Nucleus accumbens (tissue), 56 donors: ENCODE measurements at places on chromosomes 5 and 9.

DNA sequence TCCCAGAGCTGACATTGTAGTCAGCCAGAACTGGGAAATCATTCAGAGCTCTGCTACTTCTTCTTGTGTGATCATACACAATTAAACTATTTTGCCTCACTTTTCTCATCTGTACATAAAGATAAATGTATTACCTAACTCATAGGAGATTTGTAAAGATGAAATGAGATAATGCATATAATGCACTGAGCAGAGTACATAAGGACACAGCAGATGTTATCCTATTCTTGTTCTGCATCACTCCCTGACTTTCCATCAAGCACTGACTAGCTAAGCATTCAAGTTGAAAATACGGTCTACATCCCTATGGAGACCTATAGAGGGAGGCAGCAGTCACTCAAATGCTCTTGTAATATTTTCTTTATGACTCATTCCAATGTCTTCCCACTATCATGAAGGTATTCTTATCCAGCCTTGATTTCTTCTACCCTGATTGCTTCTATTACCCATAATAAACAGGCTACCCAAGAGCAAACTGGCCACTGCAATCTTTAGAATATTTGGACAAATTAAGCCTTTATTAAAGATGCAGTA is 16.3 kb upstream of the PRR16 start:
- no peak for DNase-seq

- no peak for DNase-seq
These were observed 34.1 kb upstream of the GRIA1 start for GRCh38 chr5:153456354-153456753.

DNA sequence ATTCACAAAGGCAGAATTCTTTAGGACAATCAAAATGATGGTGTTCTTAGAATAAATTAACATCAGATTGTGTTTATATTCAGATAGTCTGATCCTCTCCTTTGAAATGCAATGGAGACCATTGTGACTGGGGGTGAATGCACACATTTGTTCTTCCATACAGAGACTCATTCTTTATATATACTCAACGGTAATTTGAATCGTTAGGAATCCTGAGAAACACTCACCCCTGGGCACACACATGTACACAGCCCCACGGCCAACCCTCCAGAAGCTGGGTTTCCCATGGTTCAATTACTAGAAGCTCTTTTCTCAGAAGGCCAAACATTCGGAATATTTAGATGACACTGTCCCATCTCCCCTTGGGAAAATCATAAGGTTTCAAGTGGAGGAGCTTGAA is 57.5 kb upstream of the EPB41L4B start:
- no peak for DNase-seq

- no peak for DNase-seq
These were observed 6.5 kb downstream of the RPS6 start for GRCh38 chr9:19373527-19373926.

DNA sequence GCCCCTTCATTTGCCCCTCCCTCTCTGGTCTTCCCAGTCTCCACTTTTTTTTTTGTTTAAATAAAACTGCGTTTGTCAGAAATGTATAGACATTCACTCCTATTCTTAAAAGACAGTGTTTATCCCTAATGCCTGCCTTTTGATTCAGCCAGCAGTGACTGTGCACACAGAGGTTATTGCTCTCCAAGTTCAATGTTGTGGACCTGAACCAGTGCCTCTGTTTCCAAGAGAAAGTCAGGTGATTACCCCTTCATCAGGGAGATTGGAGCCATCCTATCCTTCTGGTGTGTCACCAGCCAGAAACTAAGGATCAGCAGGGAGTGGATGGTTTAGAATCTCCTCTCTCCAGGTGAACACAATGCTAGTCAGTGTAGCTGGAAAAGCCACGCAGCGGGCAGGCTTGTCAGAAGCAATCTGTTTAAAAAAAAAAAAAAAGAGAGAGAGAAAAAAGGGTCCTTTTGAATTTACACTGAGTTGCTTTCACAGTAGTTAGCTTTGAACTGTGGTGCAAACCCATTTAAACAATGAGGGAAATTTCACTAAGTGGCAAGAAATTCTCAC is 167.5 kb upstream of the DMRT1 start:
- no peak for DNase-seq

DNA sequence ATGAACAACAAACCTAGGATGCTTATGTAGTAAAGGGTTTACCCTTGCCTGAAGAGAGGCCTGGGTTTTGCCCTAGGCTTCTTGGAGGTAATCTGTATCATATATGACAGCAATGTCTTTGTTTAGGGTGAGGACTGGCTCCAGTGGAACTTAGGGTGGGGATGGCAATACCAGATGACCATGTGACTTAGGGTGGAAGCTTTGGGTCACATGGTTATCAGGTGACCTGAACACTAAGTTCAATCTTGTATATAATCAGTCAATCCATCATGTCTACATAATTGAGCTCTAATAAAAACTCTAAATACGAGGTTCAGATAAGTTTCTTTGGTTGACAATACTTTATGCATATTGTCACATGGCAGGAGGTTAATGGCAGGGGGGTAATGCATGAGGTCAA is 10.6 kb upstream of the PPP2R2B start:
- DNase-seq, result no peak

DNA sequence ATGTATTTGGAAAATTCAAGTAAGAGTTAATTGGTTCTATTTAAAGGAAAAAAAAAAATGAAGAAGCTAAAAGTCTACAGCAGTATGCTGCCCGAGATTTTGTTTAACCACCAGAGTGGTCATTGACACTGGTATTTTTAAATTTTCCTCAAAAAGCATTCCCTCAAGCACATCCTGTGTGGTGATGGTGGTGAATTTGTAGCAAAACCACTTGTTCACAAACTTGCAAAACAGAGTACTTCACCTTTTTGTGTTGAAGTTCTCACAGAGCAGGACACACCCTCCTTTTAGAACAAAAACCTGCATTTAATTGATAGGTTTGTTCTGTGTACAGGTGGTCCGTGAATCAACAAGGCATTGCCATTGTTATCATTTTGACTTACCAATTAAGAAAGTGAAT is 374.2 kb downstream of the EFNA5 start:
- DNase-seq, result no peak
